T-helper 2 cell (primary cell): ENCODE measurements at places on chromosomes 7 and 10.

- DNase-seq: peak; percentile 32
Observed at GRCh38 chr7:140062118-140062527, 628 bp downstream of the PARP12 start.

DNA sequence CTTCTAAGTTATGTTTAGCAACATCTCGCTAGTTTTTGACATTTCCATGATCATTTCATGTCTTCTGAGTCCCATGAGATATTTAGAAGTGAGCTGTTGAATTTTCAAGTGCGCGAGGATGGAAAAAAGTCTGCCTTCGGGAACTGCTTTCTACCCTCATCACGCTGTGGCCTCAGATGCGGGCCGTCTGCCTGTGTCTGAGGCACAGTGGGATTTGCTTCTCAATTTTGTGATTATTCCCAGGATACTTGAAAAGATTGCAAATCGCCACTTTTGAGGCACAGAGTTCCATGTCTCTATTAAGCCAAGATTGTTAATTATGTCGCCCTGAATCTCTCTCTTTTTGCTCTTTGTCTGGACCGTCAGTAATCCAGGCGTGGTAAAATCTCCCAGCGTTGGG, 30.8 kb upstream of the NKX6-2 start:
- DNase-seq: no peak

- no peak for DNase-seq
Observed at GRCh38 chr7:76403780-76404494, 5.6 kb downstream of the SSC4D start.

GRCh38 chr10:102083541-102083940, 18.4 kb downstream of the HPS6 start:
- no peak for DNase-seq

GRCh38 chr7:27197137-27198042, 2.5 kb downstream of the HOXA13 start:
- no peak for DNase-seq

DNA sequence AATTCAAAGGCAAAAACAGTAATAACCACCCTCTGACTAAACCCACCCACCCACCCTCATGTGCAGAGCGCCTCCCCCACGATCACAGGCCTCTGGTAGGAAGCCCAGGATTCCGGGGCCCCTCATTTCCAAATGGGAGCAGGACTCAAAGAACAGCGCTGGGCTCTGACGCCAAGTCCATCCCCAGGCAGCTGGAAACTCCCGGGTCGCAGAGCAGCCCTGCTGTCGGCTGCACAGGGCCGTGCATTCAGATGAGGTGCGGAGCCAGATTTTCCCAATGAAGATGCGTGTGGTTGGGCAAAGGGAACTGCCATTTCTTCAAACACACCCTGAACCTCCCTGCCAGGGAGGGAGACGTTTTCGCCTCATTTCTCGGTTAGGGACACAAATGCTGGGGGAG, 152.3 kb downstream of the MAD1L1 start:
- no peak for DNase-seq
